ENCODE measurements at places on chromosomes 5 and 9. TPM values are rescaled to one million over a fixed set of nuclear protein-coding genes. Genes with fewer than 3 reads are reported as not detected.

GRCh38 chr5:40826489-40827187, 8.4 kb downstream of the RPL37 start:
- no peak for DNase-seq

- DNase-seq = peak; percentile 50
Observed at GRCh38 chr9:99433555-99433954, 211.5 kb downstream of the SEC61B start.

- DNase-seq = no peak
Observed at GRCh38 chr5:103411711-103412110, 150.9 kb downstream of the NUDT12 start.

DNA sequence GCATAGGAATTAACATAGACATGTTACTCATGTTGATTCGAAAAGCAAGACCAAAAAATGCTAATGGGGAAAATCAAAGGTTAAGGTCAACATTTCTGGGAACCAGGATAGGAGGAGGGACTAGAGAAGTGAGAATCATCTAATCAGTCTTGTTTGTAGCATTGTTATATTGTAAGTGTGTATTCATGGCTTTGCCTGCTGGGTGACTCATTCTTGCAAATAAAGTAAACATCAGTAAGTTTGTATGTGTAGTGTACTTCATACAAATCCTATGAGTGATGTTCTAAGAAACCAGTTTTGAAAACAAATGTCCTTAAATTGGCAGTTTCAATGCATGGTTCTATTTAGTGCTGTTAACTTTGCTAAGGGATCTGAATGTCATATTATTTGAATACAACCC, 79.0 kb upstream of the TMEM252 start:
- no peak for DNase-seq

DNA sequence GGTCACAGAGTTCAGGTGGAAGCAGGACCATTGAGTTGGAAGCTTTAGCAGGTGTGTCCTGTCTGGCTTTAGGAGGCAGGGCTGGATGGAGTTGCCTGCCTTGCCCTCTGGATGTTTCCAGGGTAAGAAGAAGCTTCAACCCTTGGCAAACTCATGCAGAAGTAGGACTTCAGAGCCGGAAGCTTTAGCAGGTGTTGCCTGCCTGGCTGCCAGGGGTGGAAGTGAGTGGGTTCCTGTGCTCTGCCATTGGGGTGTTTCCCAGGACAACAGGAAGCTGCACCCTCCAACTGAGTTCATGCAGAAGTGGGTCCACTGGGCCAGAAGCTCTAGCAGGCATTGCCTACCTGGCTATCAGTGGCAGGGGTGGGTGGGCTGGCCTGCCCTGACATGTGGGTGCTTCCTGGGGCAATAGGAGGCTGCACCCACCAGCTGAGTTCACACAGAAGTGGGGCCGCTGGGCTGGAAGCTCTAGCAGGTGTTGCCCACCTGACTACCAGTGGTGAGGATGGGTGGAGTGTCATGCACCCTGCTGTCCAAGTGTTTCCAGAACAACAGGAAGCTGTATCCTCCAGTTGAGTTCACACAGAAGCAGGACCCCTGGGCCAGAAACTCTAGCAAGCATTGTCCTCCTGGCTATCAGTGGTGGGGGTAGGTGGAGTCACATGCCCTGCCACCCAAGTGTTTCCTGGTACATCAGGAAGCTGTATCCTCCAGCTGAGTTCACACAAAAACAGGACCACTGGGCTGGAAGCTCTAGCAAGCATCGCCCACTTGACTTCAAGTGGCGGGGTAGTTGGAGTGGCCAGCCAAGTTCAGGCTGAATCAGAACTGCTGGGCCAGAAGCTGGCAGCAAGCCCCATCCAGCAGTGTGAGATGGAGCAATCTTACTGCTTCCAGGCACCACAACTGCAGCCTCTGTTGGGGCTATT, 24.6 kb downstream of the LOX start:
- DNase-seq = no peak

GRCh38 chr5:81558188-81558587, 164.3 kb upstream of the ACOT12 start:
- no peak for DNase-seq

The MEF2C gene
- total RNA-seq = 9.9 TPM

The HIGD2A gene
- total RNA-seq = 162 TPM

The PCDHA6 gene
- 0.31 TPM for total RNA-seq

The CCDC187 gene
- not detected for total RNA-seq

Measured in Panc1 (cell line).